ENCODE measurements at places on chromosomes 1 and 21. TPM values are rescaled to one million over a fixed set of nuclear protein-coding genes. Genes with fewer than 3 reads are reported as not detected.

GRCh38 chr1:240312872-240313271 lies 221.2 kb downstream of the FMN2 start:
- H3K27ac ChIP-seq = no peak overlapping the region

LRRC8B gene
- polyA plus RNA-seq = 16.2 TPM

DNA sequence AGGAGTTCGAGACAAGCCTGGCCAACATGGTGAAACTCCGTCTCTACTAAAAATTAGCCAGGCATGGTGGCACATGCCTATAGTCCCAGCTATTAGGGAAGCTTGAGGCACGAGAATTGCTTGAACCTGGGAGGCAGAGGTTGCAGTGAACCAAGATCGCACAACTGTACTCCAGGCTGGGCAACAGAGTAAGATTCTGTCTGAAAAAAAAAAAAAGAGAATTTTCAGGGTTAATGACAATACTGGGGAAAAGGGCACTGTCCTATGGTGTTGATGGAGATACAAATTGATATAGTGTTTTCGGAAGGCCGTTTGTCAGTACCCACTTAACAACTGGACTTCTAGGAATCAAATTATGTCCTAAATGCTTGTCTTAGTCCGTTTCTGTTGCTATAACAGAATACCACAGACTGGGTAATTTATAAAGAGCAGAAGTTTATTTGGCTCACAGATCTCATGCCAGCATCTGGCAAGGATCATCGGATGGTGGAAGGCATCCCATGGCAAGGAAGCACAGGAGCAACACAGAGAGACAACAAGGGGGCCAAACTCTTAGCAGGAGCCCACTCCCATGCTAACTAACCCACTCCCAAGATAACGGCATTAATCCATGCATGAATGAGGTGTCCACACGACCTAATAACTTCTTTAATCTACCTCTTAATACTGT lies 41.3 kb downstream of the ZBTB8A start:
- no peaks in the 10 kb centered on the region for H3K36me3 ChIP-seq
- DNase-seq = no peak
- no peaks in the 10 kb centered on the region for H3K27me3 ChIP-seq
- no peak overlapping the region for H3K27ac ChIP-seq

GRCh38 chr1:54708385-54708784 lies 7.3 kb upstream of the TTC4 start:
- no peaks in the 10 kb centered on the region for H3K4me1 ChIP-seq
- no peaks in the 10 kb centered on the region for H3K27me3 ChIP-seq
- H3K36me3 ChIP-seq = no peaks in the 10 kb centered on the region

KNCN gene
- polyA plus RNA-seq = not detected

DNA sequence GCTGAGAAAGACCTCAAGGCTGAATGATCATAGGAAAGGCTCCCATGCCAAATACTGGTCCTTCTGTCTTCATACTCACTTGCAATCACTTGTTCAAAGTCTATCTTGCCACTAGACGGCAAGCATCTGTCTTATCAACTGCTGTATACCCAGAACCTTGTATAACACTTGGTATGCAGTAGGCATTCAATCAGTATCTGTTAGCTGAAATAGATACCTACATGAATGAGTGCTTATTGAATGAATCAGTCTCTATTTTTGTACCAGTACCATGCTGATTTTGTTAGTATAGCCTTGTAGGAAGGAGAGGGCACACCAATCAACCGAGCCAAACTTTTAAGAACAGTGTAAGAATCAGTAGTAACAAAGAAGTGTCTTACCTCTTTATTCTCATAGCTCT lies 80.6 kb downstream of the NIBAN1 start:
- no peak overlapping the region for H3K27ac ChIP-seq
- H3K4me1 ChIP-seq = peaks cover 45% of the 10 kb centered on the region
- H3K27me3 ChIP-seq = no peaks in the 10 kb centered on the region
- peaks cover 5% of the 10 kb centered on the region for H3K36me3 ChIP-seq
- no peak for DNase-seq

DNA sequence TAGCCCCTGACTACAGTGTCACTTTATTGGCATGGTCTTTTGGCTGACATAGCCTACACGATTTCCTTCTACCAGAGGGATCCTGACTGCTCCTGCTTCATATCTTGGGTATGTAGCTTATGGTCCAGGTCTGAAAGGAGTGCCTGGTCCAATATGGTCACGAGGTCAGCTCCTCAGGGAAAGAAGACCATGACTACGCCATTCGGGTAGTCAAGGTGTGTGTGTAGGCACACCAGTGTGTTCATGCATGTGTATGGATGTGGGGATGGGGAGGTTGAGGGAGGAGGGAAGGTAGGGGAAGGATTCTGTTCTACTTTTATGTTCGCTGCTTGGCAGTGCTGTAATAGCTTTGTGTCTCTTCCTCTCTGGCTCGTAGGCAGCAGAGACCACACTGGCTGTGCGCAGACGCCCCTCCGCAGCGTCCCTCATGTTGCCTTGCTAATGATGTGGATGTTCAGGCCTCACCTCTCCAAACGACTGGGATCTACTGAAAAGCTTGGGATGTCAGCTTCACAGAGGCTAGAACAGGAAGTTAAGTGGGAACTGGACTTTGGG lies 10.0 kb upstream of the C4BPB start:
- DNase-seq = no peak
- H3K27ac ChIP-seq = no peak overlapping the region
- no peak overlapping the region for H3K4me3 ChIP-seq
- H3K36me3 ChIP-seq = no peaks in the 10 kb centered on the region
- no peaks in the 10 kb centered on the region for H3K4me1 ChIP-seq
- no peaks in the 10 kb centered on the region for H3K27me3 ChIP-seq

GRCh38 chr1:58975888-58976287 lies 192.0 kb upstream of the JUN start:
- no peak overlapping the region for H3K4me3 ChIP-seq
- no peaks in the 10 kb centered on the region for H3K27me3 ChIP-seq
- no peak for DNase-seq
- H3K36me3 ChIP-seq = no peaks in the 10 kb centered on the region

DNA sequence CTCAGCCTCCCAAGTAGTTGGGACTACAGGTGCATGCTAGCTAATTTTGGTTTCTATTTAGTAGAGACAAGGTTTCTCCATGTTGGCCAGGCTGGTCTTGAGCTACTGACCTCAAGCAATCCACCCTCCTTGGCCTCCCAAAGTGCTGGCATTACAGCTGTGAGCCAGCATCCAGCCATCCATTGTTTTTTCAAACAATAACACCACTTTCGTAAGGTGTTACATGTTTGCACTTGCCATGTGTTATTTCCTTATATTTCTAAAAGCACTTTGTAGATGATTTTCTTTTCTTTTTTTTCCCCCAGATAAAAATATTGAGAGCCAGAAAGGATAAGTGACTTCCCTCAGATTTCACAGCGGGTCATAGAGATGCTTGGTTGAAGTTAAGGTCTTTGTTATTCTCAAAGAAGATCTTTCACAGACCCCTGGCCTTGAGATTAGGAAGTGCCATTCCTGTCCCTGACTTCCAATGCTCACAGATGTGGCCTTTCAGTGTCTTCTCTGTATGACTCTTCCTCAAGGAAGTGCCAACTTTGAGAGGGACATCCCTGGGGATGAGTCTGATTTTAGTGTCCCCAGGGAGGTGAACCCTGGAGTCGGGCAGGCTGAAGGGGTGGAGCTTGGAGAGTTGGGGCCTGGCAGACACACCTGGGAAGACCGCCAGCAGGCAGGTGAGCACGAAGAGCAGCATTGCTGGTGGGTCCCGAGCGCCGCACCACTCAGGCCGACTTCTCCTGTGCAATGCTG lies 6.3 kb downstream of the PIGR start:
- H3K4me1 ChIP-seq = peaks cover 6% of the 10 kb centered on the region
- H3K27me3 ChIP-seq = no peaks in the 10 kb centered on the region
- no peak overlapping the region for H3K27ac ChIP-seq
- H3K36me3 ChIP-seq = no peaks in the 10 kb centered on the region
- no peak for DNase-seq
- H3K4me3 ChIP-seq = no peak overlapping the region

FCRL2 gene
- not detected for polyA plus RNA-seq

All from naive thymus-derived CD4-positive, alpha-beta T cell (primary cell).